ENCODE measurements at places on chromosomes 6 and 20.

DNA sequence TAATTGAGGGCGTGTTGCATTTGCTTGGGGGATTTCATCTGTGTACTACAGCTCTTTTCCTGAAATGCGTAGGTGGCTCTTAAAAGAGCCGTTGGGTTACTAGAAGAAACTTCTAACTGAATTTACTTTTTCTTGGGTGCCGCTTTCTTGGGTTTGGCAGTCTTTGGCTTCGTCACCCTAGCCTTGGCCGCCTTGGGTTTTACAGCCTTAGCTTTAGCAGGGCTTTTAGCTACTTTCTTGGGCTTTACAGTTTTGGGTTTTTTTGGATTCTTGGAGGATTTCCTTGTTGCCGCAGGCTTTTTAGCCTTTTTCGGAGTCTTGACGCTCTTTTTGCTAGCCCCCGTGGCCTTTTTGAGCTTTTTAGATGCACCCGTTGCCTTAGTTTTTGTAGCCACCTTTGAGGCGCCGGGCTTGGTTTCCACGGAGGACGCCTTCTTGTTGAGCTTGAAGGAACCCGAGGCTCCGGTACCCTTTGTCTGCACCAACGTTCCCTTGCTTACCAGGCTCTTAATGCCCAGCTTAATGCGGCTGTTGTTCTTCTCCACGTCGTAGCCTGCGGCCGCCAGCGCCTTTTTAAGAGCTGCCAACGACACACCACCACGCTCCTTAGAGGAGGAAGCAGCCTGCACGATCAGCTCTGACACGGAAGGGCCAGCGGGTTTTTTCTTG is 54.5 kb downstream of the TRIM38 start:
- no peak for DNase-seq

DNA sequence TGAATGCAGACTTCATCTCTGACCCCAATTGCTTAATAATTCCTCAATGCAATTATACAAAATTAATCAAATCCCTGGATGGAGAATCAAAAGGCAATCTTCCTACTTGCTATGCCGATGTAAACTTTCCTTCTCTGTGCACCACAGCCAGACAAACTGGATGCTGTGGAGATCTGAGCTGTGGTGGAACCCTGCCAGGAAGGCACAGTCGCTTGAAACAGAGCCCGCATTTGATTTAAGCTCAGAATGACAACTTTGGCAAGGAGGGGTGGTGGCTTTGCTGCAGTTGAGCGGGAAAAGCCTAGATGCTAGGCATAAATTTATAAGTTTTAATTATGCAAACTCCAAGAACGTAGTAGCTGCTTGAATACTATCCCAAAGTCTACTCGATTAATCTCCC is 190.8 kb downstream of the MTFR2 start:
- no peak for DNase-seq

GRCh38 chr6:163707387-163708355 is 293.2 kb downstream of the QKI start:
- DNase-seq, result no peak

GRCh38 chr20:55415567-55416142 is 589.7 kb downstream of the CBLN4 start:
- DNase-seq, result no peak

- peak; percentile 88 for DNase-seq
These were observed 13.9 kb upstream of the TNFRSF6B start for GRCh38 chr20:63682384-63683139.

DNA sequence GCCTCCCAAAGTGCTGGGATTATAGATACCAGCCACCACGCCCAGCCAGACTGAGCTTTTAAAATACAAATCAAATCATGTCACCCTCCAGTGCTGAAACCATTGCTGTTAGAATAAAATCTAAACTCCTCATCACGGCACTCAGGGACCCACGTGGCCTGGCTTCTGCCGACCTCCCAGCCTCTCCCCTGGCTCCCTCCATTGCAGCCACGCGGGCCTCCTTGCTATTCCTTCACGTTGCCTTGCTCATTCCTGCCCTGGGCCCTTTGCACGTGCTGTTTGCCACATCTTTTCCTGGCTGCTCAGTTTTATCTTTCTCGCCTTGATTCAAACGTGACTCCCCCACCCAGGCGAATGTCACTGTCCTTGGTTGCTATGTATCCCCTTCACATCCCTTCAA is 244.6 kb downstream of the PREX1 start:
- no peak for DNase-seq
